ENCODE measurements at places on chromosomes 11 and 22. TPM values are rescaled to one million over a fixed set of nuclear protein-coding genes. Genes with fewer than 3 reads are reported as not detected.

FOSL1 gene
- polyA plus RNA-seq = 0.54 TPM

- DNase-seq = no peak
Observed at GRCh38 chr11:79467761-79468160, 26.9 kb upstream of the TENM4 start.

- DNase-seq = no peak
Observed at GRCh38 chr22:42322562-42322926, 52.1 kb upstream of the TCF20 start.

HSCB gene
- 23.2 TPM for polyA plus RNA-seq

TMPRSS5 gene
- 1.7 TPM for polyA plus RNA-seq

DNA sequence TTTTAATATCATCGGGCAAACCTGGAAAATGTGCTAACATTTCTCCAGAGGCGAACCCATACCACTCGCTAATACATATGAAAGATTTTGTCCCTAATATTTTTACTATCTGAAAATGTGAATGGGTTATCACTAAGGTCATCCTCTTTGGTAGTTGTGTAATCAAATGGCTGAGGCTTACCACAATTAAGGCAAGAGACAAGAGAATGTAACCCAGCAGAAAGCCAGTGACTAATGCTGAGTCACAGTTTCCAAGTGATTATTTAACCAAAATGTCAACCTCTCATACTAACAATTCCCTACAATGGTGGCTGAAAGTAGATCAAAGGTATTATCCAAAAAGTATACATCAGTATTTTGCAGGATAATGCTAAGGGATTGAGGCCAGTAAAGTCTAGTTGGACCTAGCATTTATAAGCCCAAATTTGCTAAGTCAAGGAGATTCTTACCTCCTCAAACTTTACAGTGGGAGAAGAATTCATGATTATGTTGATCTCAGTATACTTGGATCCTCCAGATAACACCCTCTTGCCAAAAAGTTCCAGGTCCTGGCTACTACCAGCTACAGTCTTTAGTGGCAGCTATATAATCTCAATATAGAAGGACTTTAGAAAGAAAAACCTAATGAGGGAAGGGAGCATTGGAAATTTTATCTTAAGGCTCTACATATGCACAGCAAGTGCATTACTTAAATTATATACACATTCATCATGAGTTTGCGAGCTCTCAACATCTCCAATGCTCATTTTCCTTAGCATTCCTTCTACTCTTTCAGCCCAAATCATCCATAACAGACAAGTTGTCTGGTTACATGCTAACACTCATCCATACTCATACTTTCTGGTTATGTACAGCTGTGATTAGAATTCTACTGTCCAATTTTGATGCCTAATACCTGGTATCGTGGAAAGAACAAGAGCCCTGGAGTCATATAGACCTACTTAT lies 25.4 kb downstream of the SIK3 start:
- DNase-seq = no peak

DNA sequence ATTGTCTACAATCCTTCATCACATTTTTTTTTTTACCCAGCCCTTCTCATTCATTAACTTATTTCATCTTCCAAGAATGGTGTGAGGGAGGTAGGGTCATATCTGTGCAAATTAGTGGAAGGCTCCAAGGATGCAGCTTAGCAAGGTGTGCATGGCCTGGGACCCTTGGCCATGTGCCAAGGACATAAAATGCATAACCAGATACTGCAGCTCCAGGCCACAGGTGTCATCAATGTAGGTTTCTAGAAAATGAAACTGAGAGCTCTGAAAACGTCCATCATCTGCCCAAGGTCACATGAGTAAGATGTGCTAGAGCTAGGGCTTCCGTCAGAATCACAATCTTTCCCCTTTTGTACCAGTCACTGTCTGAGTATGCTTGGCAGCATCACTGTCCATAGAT lies 29.8 kb downstream of the ANKK1 start:
- no peak for DNase-seq
